ENCODE measurements at places on chromosomes 2 and 18.

DNA sequence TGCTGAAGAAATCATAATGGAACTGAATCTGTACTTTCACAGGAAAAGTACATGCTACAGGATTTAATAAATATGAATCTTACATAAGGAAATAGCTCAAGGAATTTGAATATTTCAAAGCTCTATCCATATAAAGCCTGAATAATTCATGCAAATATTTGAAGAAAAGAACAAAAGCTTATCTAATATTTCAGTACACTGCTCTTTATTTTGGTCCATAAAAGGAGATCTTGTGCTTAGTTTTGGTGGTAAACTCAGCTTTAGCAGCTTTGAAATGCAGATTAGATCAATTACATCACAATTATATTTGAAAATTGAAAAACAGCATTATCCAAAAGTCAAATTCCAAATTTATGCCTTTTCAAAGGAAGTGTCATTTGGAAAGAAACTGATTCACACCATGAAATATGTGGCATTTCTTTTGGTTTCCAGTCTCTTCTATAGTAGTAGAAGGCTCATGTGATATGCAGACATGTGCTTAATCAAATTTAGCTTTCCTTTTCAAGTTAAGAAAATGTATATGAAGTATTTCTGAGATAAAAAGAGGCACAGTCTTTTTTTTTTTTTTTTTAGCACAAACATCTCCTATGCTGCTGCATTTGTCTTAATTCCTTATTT lies 42.1 kb upstream of the MAP4K3 start:
- no peak overlapping the region for H3K27ac ChIP-seq
- H3K4me1 ChIP-seq, result peaks cover 7% of the 10 kb centered on the region
- DNase-seq, result no peak
- H3K36me3 ChIP-seq, result no peaks in the 10 kb centered on the region

DNA sequence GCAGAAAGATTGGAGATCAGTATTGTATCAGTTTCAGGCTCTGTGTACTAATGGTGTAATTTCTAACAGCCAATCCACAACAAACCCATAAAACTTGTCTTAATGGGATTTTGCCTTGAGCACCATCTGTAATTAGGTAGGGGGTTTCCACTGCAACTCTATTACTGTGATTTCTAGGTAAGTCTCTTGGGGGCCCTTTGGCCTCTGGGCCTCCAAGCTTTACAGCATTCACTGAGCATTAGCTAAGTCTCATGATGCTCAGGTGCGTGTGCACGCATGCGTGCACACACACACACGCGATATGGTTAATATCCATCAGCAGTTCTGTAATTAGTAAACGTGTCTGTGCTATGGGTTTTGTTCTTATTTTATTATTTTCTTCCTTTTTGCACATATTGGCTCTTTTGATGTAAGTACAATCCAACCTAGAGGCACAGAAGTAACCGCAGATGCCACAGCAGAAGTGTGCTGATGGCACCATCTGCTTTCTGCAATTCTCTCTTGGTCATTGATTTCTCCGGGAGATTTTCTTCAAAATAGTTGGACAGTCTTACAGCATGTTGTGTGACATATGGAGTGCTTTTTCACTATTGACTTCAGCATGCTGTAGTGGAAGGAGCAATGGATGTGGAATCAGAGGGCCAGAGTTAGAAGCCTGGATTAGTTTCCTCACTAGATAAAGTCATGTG lies 592.0 kb downstream of the LRRTM4 start:
- no peak overlapping the region for H3K4me3 ChIP-seq
- no peaks in the 10 kb centered on the region for H3K36me3 ChIP-seq
- H3K27me3 ChIP-seq, result no peaks in the 10 kb centered on the region
- DNase-seq, result no peak

DNA sequence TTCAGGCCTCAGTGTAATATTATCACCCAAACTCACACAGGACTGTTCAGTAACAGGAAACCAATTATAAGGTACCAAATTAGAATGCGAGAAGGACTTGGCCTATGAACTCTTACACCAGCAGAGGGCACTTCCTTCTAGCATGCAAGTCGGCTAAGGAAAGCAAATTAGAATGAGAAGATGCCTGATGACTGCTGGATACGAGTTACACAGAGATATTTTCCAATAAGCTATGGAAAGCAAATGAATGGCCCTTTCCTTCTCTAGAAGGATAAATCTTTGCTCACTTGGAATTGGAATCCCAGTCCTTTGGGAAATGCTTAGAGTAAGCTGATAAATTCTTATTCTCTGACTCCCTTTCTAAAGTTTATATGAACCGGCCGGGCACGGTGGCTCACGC lies 109.8 kb downstream of the AP1S3 start:
- no peaks in the 10 kb centered on the region for H3K27me3 ChIP-seq
- no peak overlapping the region for H3K27ac ChIP-seq
- DNase-seq, result peak; percentile 75
- H3K4me1 ChIP-seq, result peaks cover 4% of the 10 kb centered on the region
- no peak overlapping the region for H3K4me3 ChIP-seq
- no peaks in the 10 kb centered on the region for H3K36me3 ChIP-seq

GRCh38 chr2:217790681-217791392 lies 212.0 kb downstream of the TNS1 start:
- no peaks in the 10 kb centered on the region for H3K36me3 ChIP-seq
- DNase-seq, result no peak
- no peaks in the 10 kb centered on the region for H3K27me3 ChIP-seq
- no peaks in the 10 kb centered on the region for H3K4me1 ChIP-seq
- H3K27ac ChIP-seq, result no peak overlapping the region

DNA sequence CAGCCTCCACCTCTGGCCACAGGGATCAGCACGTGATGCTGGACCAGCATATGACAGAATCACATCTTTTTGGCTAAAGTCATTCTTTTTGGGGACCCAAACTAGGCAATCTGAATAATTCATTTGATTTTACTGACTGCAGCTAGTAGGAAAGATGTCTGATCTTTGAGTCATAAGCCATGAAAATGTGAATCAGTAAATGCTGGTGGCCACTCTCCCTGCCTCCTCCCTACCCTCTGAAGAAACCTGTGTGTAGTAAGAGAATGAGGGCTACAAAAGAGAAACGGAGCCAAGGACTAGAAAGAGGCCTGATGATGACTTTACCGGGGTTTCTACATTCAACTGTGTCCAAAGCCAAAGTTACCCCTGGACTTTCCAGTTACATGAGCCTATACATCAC lies 10.1 kb upstream of the LRPPRC start:
- H3K4me3 ChIP-seq, result no peak overlapping the region
- no peak overlapping the region for H3K27ac ChIP-seq
- no peaks in the 10 kb centered on the region for H3K27me3 ChIP-seq
- H3K36me3 ChIP-seq, result no peaks in the 10 kb centered on the region
- H3K4me1 ChIP-seq, result no peaks in the 10 kb centered on the region

DNA sequence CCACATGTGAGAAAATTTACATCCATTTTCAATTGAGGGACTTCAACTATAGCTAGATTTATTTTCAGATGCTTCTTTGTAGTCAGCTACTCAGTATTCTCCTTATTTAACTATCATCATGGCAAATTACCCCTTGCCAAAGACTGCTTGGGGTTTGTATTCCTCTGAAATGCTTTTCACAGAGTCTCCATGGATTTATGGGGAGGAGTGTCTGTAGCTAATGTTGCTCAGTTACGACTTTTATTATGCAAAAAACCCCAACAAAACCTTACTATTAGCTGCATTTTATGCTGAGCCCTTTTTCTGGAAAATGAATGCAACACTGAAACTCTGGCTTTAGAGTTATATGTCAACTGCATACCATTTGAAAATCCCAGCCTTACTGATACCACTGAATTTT lies 78.6 kb downstream of the RFTN2 start:
- no peak overlapping the region for H3K27ac ChIP-seq
- no peak for DNase-seq
- H3K4me1 ChIP-seq, result peaks cover 13% of the 10 kb centered on the region
- no peaks in the 10 kb centered on the region for H3K27me3 ChIP-seq
- H3K4me3 ChIP-seq, result no peak overlapping the region
- no peaks in the 10 kb centered on the region for H3K36me3 ChIP-seq

DNA sequence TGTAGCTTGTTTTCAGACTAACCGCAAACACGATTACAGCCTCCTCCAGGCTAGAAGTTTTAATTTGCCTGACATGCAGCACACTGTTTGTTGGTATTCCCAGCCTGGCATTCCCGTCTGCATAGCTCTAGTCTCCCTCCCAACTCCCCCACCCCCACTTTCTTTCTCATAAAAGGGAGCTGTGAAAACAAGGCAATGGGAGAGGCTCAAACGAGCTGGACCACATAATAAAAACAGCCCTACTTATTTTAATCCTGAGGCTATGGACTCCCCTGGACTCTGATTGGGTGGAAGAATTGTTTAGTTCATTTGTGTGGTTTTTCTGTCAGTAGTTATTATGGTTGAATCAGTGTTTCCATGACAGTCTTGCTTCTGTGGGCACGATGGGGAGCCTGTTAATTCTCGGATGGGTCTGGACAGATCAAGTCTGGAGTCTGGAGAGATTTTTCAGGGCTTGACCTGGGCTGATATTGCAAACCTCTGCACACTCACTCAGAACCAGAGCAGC lies 1.2 kb downstream of the STON1 start:
- no peaks in the 10 kb centered on the region for H3K27me3 ChIP-seq
- no peaks in the 10 kb centered on the region for H3K36me3 ChIP-seq
- H3K27ac ChIP-seq, result no peak overlapping the region

- no peaks in the 10 kb centered on the region for H3K4me1 ChIP-seq
- DNase-seq, result no peak
- H3K4me3 ChIP-seq, result no peak overlapping the region
- H3K27ac ChIP-seq, result no peak overlapping the region
Observed at GRCh38 chr18:24914171-24914525, 437.8 kb downstream of the ZNF521 start.

- H3K27ac ChIP-seq, result no peak overlapping the region
- H3K36me3 ChIP-seq, result no peaks in the 10 kb centered on the region
- no peaks in the 10 kb centered on the region for H3K27me3 ChIP-seq
- no peaks in the 10 kb centered on the region for H3K4me1 ChIP-seq
Observed at GRCh38 chr2:215429424-215429823, 6.4 kb downstream of the FN1 start.

GRCh38 chr2:144849612-144850011 lies 329.7 kb upstream of the ZEB2 start:
- H3K36me3 ChIP-seq, result no peaks in the 10 kb centered on the region
- H3K4me3 ChIP-seq, result no peak overlapping the region
- DNase-seq, result no peak
- H3K4me1 ChIP-seq, result no peaks in the 10 kb centered on the region
- no peak overlapping the region for H3K27ac ChIP-seq

DNA sequence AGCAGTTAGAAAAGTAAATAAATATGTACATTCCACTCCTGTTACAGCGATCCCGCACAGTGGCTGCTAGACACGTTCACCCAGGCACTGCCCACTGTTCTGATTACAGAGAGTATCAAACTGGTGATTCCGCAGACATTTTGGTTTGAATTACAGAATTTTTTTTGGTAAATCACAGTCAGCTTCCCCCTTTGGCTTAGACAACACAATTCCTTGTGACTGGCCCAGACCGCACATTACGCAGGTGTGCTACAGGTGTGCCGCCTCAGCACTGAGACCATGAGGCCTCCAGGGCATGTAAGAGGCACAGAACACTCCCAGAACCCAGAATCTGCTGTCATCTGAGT lies 112.3 kb downstream of the PXDN start:
- H3K36me3 ChIP-seq, result no peaks in the 10 kb centered on the region
- peak overlapping the region; percentile 25 for H3K27ac ChIP-seq
- no peaks in the 10 kb centered on the region for H3K27me3 ChIP-seq
- H3K4me3 ChIP-seq, result no peak overlapping the region
- H3K4me1 ChIP-seq, result no peaks in the 10 kb centered on the region

DNA sequence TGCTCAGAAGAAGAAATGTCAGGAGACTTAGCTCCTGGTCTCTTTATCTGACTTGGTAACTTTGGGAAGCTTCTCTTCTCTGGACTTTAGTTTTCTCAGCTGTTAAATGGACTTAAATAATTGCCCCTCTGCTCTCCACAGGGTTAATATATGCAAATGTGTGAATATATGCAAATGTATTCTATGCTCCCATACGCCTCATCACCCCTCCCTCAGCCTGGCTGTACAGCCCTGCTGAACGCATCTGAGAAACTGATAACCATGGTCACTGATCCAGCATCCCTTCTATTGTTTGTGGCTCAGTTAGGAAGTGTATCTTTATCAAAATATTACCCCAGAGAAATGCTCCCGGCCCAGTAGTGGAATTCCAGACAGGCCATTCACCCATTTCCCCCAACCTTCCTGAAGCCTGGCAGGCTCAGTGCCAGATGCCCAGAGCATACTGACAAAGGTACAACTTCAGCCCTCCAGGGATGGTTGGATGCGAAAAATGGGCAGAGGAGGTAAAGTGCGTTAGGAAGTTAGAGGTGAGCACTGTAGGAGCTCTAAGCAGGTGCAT lies 103.4 kb downstream of the DYSF start:
- H3K4me1 ChIP-seq, result no peaks in the 10 kb centered on the region
- no peaks in the 10 kb centered on the region for H3K36me3 ChIP-seq
- DNase-seq, result no peak
- H3K27me3 ChIP-seq, result peaks cover 8% of the 10 kb centered on the region
- H3K27ac ChIP-seq, result no peak overlapping the region

- H3K4me3 ChIP-seq, result no peak overlapping the region
- no peak for DNase-seq
- no peaks in the 10 kb centered on the region for H3K36me3 ChIP-seq
- H3K27ac ChIP-seq, result no peak overlapping the region
- H3K27me3 ChIP-seq, result no peaks in the 10 kb centered on the region
- H3K4me1 ChIP-seq, result no peaks in the 10 kb centered on the region
Observed at GRCh38 chr2:47089083-47089464, 66.0 kb downstream of the STPG4 start.

DNA sequence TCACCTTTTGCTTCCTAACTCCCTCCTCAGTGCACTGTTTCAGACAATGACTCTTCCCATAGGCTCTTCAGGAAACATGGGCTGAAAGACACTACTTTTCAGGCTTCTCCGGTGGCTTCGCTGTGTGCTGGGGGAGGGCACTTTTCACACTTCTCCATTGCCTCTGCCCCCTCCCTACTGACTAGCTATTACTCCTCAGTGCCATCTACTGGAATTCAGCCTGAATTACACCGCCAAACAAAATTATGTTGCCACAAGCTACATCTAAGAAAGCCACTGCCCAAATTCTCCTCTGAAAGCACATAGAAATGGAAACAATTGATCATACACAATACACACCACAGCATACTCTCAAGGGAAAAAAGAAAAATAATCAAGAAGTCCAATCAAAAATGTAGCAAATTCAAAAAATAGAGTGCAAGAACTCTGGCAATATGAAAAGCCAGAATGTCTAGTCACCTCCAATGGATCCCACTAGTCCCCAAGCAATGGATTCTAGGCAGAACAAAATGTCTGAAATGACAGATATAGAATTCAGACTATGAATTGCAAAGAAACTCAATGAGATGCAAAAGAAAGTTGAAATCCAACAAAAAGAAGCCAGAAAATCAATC lies 1139.4 kb upstream of the GYPC start:
- H3K4me3 ChIP-seq, result no peak overlapping the region
- no peak overlapping the region for H3K27ac ChIP-seq
- no peaks in the 10 kb centered on the region for H3K36me3 ChIP-seq
- H3K27me3 ChIP-seq, result no peaks in the 10 kb centered on the region
- peak; percentile 55 for DNase-seq
- H3K4me1 ChIP-seq, result no peaks in the 10 kb centered on the region
